G401 (cell line): ENCODE measurements at places on chromosomes 1 and 21.

DNA sequence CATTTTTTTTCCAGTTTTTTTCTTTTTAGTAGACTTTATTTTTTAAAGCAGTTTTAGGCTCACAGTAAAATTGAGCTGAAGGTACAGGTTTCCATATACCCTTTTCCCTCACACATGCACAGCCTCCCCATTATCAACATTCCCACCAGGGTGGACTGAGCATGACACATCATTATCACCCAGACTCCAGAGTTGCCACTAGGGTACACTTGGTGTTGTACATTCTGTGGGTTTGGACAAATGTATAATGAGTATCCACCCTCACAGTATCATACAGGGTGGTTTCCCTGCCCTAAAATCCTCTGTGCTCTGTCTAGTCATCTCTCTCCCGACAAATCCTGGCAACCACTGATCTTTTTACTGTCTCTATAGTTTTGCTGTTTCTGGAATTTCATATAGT is 3.0 kb upstream of the AIM2 start:
- no peak for DNase-seq

DNA sequence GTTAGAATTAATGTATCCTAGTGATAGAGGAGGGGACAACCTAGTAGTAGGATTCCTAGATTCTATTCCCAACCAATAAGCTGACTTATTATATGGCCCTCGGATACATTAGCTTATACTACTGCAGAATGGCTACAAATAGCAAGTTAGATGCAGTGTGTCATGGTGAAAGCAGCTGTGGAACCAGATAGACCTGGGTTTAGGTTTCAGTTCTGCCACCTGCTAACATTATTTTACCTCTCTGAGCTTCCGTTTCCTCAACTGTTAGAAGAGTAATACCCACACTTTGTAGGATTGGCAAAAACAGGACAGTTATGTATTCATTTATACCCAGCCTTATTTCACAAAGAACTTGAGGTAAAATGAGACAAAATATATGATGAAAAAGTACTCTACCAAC is 21.6 kb upstream of the MAGOH start:
- DNase-seq = no peak

DNA sequence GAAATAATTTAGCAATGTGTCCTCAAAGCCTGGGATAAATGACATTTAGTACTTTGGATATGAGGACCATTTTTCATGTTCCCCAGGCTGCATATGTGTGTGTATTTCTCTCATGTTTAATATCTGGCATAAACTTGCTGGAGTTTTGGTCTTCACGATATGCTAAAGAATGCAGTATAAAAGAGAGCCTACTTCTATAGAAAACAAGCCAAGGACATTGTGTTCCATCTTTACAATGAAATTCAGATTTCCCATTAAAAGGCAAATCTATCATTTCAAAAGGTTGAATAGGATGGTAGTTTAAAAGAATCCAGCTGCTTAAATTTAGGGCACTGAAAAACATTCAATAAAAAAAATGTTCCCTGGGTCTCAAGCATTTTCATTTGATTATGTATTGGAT is 169.0 kb upstream of the C1orf105 start:
- no peak for DNase-seq

- DNase-seq = no peak
Observed at GRCh38 chr1:11342621-11343032, 69.6 kb downstream of the UBIAD1 start.

- DNase-seq = no peak
Observed at GRCh38 chr1:165891111-165891860, 63.9 kb downstream of the UCK2 start.

- no peak for DNase-seq
Observed at GRCh38 chr1:5394111-5394510, 598.1 kb downstream of the NPHP4 start.

DNA sequence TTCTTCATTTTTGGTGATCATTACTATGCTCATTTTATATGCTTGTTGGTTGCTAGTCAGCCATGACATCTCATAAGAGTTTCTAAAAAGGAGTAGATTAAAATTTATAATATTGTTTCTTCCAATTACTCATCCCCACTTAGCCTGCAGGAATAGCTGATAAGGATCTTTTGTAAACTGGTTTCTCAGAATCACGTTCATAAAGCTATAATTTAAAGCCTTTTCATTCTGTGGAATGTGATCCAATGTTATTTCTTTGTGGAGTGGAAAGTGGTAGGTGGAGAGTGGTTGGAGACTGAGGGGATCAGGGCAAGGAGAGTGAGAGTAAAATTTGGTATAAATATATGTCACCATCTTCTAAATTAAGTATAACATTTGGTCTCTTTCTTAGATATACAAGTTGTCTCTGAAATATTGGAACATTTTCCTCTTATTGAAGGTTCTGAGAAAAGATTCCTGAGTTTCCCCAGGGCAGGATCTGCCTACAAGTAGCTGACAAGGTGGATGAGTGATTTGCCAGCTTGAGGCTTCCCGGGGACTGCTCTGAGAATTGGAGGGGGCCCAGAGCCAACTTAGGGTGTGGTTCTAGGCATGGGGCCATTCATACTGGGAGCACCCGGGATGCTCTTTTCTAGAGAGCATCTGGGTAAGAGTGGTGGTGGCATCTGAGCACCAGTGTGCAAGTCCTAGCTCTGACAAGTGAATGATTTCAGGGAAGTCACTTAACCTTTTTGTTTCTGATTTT is 116.4 kb downstream of the TBX19 start:
- DNase-seq = no peak

DNA sequence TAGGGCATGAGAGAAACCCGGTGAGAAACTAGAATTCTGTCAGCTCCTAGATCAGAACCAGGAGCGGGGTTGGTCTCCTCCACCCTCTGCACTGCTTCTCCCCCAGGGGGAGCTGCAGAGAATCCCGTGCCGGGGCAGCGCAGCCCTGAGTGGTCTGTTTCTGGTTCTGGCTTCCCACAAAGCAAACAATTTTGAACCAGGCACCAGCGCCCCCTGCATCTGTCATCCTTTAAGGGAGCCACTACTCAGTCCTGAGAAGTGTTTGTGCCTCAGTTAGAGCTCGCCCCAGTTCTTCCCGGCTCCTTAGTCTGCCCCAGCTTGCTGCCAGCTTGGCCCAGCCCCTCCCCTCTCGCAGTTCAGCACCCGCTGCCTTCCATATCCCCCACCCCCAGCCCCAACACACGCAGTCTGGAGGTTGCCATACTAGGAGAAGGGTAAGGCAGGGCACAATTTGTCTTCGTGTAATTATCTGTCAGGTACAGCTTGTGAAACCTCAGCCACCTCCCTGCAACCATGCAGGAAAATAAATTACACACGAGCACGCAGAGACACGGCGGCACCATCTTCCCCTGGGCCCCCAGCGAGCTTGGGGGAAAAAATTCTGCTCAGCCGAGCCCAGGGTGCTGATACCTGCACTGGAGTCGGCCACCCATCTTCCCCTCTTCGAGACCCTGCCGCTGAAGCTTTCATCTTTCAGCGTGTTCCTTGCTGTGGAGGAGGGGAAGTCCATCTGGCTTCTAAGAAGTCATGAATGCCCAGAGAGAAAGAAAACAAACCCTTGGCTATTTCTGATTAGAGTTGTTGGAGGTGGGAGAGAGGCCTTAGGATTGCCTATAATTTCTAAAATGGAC is 62.6 kb upstream of the CD1D start:
- DNase-seq = peak; percentile 26

- no peak for DNase-seq
Observed at GRCh38 chr1:234495231-234495990, 16.4 kb upstream of the TARBP1 start.

DNA sequence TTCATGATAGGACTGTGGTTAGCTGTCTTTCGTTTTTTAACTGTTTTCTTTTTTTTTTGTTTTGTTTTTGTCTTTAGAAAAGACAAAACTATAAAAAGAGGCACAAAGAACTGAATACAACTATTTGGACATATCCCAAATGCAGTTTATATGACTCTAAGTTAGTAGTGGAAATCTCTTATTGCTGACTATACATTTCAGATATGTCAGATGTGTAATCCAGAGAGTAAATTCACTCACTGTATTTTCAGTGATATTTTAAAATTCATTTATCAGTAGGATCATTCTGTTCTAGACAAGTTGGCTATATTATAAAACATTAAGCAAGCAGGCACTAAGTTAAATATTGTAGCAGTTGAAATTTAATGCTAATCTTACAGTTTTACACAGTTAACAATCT is 5.7 kb downstream of the RAP1A start:
- no peak for DNase-seq

DNA sequence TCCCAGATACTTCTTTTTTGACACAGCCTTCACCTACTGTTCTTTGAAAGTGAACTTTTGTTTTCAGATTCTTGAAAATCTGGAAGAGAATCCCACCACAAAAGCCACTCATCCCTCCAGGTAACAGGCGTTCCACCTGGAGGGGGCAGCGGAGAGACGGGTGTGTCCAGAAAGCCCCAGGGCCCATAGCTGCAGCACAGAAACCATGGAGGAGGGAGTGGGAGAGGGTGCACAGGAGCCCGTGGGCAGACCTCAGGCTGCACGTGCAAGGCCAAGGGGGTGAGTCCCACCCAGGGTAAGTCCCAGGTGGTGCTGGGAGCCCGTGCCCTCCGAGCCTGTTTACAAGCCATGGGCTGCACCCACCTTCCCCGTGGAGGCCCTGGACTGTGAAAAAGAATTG is 86.5 kb downstream of the PSMG1 start:
- DNase-seq = no peak

DNA sequence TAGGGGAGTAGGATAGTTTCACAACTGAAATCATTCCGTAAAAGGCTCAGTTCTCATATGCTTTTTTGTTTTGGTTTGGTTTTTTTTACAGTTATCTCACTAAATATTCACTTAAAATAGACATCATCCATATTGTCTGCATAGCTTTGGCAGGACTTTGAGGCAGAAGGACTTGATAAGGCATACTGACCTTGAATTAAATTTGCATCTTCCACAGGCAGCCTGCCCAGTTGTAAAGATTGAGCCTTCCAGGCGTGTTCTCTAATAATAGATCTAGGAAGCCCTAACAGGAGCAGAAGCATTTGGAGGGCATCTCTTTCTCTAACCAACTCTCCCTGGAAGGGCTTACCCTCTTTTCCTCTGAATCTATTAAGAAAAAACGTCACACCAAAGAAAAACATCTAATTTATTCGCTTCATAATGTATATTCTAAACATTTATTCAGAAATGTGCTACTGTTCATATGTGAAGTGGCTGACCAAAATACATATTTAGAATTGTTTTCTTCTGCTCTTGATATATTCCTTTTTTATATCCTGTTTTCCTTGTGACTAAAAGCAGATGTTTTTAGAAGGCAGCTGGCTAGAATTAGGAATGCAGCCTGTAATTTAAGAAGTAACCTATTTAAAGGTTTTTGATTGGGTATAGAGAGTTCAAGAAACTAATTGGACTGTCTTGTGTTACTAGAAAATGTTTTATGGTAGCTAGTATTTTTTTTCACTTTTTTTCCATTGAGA is 20.2 kb downstream of the DESI2 start:
- DNase-seq = peak; percentile 87

DNA sequence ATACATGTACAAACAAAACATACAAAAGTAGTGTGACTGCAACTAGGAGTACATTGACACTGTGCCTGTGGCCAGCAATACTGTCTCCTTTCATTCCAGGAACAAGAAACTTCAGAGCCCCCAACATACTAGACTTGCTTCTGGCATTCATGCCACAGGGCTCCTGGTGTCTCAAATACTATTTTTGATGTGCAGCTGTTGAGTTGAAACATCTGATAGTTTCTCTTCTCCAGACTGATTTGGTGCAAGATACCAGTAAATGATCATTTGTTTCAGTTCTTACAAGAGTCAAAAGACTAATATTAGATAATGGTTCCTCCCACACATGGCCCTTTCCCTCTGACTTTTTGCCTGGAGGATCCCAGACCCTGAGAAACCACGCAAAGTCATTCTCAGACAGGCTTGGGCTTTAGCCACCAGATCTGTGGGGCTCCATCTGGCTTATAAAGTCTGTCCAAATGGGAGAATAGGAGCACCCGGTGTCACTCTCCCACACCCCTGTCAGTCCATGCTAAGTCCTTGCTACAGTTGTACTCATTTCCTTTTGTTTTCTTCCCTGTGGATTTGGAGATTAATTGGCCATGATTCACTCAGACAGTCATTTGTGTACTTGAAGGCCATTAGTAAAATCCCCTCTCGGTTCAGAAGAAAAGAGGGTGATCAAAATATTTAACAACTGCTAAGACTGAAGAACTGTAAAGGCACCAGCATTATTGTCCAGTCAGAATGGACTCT is 163.5 kb upstream of the RUNX1 start:
- no peak for DNase-seq
